Activated CD8-positive, alpha-beta memory T cell treated with anti-CD3 and anti-CD28 coated beads for 4 hours (primary cell): ENCODE measurements at places on chromosomes 11 and 22.

- no peak for DNase-seq
Observed at GRCh38 chr11:75815345-75816168, 547 bp downstream of the UVRAG start.

DNA sequence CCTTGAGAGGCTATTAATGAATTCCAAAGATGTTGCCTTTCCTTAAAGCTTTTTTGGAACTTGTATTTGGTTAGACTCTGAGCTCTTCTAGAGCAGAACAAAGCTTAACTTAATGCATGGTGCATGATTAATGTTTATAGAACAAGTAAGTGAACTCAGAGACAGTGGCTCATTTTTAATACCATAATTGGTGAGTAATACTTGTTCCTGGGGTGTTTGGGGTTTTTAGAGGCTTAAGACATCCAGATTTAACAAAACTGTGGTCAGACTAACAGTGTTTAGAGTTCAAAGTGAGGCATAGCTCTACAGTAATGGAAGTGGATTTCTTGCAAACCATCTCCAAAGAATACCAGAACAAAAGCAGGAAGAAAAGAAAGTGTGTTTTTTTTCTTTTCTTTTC is 73.7 kb upstream of the CTSC start:
- DNase-seq, result no peak

GRCh38 chr22:44567846-44568493 is 69.9 kb upstream of the RTL6 start:
- DNase-seq, result no peak

- no peak for DNase-seq
Observed at GRCh38 chr22:46588279-46589140, 31.7 kb upstream of the GRAMD4 start.

- no peak for DNase-seq
Observed at GRCh38 chr11:63240098-63240497, 3.3 kb downstream of the SLC22A25 start.

- DNase-seq, result no peak
Observed at GRCh38 chr11:97963528-97964331, 1057.0 kb upstream of the CNTN5 start.

GRCh38 chr11:118263695-118264568 is at the start of gene MPZL2:
Gene MPZL2 (minus strand): TSS chr11:118264297. CDS start chr11:118264153, 144 bp downstream.
- no peak for DNase-seq

DNA sequence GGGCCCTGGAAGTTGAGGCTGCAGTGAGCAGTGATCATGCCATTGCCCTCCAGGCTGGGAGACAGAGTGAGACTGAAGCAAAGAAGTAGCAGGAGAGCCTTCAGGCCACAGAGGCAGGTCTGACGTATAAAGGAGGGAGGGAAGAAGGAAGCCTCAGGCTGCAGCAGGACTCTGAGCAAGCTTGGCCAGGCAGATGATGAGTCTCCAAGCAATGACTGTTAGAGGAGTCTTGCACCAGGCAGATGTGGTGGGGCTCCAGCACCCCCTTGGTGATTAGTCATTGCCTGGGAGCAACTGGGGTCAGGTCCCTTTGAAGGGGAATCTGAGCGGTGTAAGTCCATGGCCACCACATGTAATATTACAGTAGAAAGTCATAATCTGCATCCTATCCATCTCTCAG is 36.6 kb upstream of the NFAM1 start:
- DNase-seq, result no peak

DNA sequence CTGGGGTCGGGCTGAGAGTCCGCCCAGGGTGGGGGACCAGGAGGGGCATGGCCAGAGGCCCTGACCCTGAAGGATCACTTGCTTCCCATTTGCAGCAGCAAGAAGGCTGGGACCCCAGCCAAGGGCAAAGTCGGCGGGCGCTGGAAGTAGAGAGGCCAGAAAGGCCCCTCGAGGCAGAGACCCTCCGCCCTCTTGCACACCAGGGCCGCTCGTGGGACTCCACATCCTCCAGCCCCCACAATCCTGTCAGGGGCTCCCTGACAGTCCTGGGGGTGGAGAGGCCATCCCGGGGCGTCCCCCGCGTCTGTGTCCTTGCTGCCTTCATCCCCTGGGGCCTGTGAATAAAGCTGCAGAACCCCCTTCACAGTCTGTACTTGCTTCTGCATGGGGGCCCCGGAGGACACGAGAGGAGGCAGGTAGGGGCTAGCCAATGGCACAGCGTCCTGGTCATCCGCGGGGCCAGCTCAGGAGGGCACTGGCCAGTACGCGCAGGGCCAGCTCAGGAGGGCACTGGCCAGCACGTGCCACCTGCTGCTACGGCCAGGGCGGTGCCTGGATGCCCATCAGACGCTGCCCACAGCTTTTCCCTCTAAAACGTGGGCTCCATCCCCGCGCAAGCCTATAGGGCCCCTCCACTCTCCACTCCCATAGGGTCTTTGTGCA is 8.7 kb upstream of the MRPL23 start:
- DNase-seq, result no peak

GRCh38 chr11:126781942-126782341 is 218.6 kb downstream of the KIRREL3 start:
- no peak for DNase-seq

- DNase-seq, result no peak
Observed at GRCh38 chr11:61331651-61332050, 1.3 kb downstream of the DDB1 start.

GRCh38 chr11:107824668-107825369 is 33.8 kb downstream of the SLC35F2 start:
- no peak for DNase-seq

GRCh38 chr22:43658823-43659222 is 153.3 kb downstream of the EFCAB6 start:
- DNase-seq, result no peak

DNA sequence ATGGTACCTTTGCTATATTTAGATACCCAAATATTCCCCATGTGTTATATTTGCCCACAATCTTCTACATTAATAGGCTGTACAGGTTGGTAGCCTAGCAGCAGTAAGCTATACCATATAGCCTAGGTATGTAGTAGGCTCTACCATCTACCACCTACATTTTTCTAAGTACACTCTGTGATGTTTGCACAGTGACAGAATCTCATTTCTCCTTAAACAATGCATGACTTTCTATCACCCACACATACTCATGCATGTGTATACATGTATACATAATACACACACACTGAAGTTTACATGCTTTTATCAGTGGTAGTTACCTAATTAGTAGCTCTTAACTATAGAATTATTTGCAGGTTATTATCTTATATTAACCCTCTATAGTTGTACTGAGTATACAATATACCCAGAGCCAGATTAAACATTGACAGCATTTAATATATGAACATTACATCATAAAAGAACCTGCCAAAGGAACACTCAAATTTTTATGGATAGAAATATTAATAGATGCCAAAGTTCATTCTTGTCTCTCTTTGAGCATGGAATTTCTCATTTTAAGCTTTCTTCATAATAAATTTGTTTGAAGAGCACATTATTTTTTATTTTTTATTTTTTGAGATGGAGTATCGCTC is 51.4 kb downstream of the ELP4 start:
- DNase-seq, result no peak

DNA sequence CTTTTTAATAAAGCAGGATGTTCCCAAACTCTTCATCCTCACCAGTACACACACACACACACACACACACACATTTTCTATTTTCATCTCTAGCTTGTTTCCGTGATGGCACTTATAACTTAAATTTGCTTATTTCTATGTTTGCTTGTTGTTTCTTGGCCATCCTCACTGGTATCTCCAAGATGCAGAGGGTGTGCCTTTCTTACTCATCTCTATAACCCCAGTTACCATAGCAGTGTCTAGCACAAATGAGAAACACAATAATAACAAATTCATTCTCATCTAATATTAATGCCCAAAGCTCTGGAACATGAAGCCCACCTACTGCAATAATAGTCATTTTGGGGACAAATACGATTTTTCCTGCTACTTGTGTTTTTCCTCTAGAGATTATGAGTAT is 156.3 kb downstream of the GRM5 start:
- DNase-seq, result no peak

DNA sequence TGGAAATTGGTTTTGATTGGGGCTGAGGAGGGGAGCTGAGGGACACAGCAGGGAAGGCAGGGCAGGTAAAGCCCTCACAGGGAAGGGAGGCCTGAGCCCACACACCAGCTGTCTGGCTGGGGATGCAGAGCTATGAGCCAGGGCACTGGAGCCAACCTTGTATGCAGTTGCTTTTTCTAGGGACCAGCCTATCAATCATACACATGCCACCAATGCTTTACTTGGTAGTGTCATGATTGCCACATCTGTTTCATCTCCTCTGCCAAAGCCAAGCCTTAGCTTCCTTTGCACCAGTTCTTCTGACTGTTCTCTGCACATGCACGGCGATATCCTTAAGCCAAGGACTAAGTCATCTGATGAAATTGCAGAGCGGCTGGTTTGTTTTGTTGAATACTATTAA is 207.1 kb upstream of the PLET1 start:
- no peak for DNase-seq

GRCh38 chr22:45235101-45235777 is 5.5 kb downstream of the KIAA0930 start:
- DNase-seq, result no peak

GRCh38 chr11:35098855-35099254 is 40.1 kb upstream of the CD44 start:
- no peak for DNase-seq

- DNase-seq, result no peak
Observed at GRCh38 chr22:36520423-36520822, 8.5 kb downstream of the EIF3D start.
